Activated CD8-positive, alpha-beta memory T cell treated with anti-CD3 and anti-CD28 coated beads for 48 hours (primary cell): ENCODE measurements at places on chromosomes 7 and 10.

DNA sequence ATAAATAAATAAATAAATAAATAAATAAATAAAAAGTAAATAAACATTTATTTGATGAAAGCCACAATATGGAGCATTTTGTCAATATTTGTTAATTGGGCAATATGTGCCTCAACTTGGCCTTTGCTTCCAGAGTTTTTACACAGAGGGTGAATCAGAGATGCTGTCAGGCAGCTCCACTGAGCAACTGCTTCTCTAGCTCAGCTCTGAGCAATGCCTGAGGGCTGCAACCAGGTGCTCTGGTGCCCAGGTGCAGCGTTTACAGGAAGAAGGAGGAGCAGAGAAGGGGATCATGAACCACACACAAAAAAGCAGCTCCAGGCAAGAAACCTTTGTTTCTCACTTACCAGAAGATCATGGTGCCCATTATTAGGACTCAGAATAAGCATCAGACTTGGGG, 876.2 kb upstream of the AUTS2 start:
- DNase-seq, result no peak

GRCh38 chr7:12674861-12675260, 12.6 kb upstream of the ARL4A start:
- no peak for DNase-seq

- DNase-seq, result no peak
These were observed 1159.6 kb downstream of the SORCS3 start for GRCh38 chr10:105800641-105801040.

- no peak for DNase-seq
These were observed 123.3 kb upstream of the LAMB4 start for GRCh38 chr7:108253275-108254044.

DNA sequence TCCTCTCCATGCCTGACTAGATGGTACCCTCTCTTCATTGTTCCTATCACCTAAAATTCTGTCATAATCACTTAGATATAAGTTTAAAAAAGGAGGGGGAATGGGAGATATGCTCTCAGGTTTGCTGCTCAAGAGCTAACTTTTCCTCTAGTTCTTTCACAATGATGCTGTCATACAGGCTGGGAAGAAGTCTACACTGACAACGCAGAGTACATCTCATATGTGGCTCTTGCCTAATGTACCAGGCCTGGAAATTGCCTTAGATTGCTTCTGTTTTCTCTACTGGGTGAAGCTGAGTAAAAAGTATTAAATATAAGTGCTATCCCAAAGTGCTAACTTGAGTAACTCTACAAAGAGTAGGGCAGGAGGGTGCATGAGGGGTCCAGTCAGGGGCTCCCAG, 43.8 kb upstream of the BET1 start:
- DNase-seq, result no peak

DNA sequence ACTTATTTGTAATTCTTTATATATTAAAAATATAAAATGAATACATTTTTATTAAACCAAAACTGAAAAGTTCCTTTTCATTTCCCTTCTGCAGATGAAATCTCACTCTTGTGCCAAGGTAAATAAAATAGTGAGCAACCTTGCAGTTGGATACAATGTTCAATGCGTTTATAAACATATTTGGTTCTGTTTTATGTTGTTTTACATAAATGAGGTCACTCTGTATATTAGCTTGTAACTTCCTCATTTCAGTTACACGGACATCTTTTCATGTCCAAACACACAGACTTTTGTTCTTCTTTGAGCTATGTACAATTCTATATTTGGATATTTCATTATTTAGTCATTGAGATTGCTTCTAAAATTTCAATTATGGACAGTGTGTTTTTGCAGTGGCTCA, 107.7 kb downstream of the BBS9 start:
- no peak for DNase-seq

DNA sequence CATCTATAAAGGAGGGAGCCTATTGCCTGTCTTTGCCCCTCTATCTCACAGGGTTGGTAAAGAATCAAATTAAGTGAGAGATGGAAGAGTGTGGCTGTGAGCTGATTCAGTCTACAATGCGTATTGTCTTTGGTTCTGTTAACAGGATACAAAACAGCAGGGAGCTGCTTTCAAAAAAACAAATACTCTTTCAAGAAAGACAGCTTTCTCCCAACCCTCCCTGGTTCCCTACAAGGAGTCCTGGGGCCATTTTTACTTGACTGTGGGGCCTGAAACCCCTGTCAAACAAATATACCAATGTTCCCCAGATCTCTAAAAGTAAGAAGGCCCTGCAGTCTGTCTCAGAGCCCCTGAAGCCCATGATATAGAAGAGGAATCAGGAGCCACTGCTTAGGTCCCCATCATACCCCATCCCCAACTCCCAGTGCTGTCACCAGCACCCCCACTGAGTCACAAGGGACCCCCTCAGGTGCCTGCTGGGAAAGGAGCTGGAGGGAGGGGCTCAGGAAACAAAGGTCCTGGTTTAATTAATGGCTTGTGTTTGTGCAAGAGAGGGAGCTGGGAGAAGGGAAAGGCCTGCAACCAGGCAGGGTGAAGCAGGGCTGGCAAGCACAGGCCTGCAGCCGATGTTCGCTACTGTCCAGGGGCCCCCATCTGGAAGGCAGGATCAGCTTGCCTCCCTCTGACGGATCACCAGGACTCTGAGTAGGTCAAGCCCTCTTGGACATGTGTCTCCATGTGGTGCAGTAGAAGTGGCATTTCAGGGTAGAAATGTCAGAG, 182.0 kb upstream of the GHITM start:
- no peak for DNase-seq

GRCh38 chr10:29056729-29057128, 232.1 kb upstream of the LYZL1 start:
- DNase-seq, result no peak

GRCh38 chr10:22453948-22454591, 108.8 kb downstream of the SPAG6 start:
- no peak for DNase-seq

DNA sequence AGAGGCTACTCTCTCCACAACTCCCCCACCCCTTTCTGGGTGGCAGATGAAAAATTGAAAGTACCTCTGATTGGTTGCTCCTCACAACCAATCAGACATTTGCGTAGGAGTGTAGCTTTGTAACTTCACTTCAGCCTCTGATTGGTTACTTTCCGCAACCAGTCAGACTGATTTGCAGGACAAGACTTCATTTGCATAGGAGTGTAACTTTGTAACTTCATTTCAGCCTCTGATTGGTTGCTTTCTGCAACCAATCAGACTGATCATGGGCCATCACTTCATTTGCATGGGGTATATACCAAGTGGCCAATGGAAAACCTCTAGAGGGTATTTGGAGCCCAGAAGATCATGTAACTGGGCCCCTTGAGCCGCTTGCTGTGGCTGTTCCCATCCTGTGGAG, 25.6 kb downstream of the CDNF start:
- DNase-seq, result no peak

DNA sequence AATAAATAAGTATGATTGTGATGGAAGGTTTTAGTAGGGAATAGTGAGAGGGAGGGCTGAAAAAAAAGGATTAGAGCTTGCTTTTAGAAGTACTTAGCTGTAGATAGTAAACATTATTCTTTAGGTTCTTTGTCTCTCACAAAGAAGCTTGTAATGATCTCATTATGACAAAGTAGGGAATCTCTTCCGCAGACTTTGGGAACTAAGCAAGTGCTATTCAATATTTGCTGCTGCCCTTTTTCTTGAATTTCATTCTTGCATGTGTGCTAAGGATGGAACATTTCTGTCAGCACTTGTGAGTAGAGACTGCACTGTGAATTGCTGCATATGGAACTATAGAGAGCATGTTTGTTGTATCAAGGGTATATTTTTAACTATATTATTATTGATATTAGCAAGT, 173.4 kb downstream of the ST7 start:
- DNase-seq, result no peak

- DNase-seq, result no peak
These were observed 20.0 kb downstream of the TNS3 start for GRCh38 chr7:47561715-47562446.
